ENCODE measurements at places on chromosomes 5 and 9. TPM values are rescaled to one million over a fixed set of nuclear protein-coding genes. Genes with fewer than 3 reads are reported as not detected.

PRELID2 gene
- total RNA-seq: 3.1 TPM

DNA sequence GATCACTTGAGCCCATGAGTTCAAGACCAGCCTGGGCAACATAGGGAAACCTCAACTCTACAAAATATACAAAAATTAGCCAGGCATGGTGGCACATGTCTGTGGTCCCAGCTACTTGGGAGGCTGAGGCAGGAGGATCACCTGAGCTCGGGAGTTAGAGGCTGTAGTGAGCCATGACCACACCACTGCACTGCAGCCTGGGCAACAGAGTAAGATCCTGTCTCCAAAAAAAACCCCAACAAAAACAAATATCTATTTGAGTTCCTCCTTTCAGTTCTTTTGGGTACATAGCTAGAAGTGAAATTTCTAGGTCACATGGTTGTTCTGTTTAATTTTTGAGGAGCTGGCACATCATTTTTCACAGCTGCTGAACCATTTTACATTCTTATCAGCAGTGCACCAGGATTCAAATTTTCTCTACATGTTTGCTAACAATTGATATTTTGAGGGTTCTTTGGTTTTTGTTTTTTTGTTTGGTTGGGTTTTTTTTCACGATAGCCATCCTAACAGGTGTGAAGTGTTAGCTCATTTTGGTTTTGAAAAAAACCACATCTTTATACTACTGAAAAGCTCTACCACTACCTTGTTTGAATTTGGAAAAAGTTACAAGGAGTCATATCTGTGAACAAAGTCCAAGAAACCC is 176.9 kb upstream of the SLC12A2 start:
- DNase-seq: peak; percentile 30

DNA sequence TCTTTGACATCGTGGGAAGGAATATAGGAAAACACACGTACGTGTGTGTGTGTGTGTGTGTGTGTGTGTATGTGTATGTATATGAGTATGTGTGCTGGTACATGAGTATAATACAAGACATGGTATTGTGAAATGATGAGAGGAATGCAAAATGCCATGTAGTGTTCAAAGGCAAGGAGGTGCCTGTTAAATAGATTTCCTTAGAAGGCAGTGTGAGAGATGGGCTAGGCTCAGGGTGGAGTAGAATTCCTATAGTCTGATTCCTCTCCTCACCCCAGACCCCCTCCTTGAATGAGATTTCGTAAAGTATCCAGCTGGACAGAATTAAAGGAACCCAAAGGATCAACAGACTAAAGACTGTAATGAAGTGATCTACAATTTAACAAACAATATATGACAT is 11.1 kb downstream of the GPR21 start:
- DNase-seq: no peak

TRPM3 gene
- not detected for total RNA-seq

DNA sequence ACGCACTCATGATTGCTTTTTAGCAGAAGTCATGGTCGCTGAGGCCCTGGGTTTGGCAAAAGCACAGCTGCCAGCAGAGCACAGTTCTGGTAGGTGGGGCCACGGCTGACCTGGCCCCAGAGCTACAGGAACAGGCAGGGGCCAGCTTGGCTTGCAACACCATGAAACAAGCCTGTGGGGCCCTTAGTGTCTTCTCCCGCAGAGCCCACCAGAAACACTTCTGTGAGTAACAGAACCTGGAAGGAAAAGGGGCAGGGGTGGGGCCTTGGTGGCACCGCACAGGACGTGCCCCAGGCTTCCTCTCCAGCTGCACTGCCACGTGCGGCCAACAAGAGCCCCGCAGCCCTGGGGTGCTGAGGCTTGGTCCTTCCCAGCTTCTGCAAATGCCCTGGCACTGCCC is 4.8 kb downstream of the ASB6 start:
- DNase-seq: no peak

LYRM7 gene
- total RNA-seq: 18.1 TPM

DNA sequence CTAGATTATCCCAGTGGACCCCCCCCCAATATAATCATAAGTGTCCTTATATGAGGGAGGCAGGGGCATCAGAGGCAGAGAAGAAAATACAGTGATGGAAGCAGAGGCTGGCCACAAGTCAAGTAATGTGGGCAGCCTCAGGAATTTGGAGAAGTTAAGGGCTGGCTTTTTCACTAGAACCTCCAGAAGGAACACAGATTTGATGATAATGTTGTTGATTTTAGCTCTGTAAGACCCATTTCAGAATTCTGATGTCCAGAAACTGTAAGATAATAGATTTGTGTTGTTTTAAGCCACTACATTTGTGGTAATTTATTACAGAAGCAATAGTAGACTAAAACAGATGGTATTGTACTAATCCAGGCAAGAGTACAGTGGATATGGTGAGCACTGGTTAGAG is 36.3 kb upstream of the LRRTM2 start:
- DNase-seq: no peak

STKLD1 gene
- 0.33 TPM for total RNA-seq

- no peak for DNase-seq
Observed at GRCh38 chr9:113931140-113931539, 55.0 kb downstream of the ZNF618 start.

DNA sequence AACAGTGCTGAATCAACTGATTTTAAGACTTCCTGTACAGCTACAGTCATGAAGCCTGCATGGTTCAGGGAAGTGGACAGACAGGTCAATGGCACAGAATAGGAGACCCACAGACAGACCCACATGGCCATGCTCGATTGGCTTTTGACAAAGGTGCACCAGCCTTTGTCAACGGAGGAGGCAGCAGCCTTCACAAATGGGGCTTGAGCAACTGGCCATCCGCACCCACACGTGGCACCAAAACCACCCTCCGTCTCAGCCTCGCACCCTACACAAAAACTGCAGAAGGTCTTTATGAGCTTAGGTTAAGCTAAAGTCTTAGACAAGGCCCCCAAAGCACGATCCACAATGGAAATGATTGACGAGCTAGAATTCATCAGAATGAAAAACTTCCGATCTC is 59.5 kb upstream of the UBAC1 start:
- no peak for DNase-seq

DNA sequence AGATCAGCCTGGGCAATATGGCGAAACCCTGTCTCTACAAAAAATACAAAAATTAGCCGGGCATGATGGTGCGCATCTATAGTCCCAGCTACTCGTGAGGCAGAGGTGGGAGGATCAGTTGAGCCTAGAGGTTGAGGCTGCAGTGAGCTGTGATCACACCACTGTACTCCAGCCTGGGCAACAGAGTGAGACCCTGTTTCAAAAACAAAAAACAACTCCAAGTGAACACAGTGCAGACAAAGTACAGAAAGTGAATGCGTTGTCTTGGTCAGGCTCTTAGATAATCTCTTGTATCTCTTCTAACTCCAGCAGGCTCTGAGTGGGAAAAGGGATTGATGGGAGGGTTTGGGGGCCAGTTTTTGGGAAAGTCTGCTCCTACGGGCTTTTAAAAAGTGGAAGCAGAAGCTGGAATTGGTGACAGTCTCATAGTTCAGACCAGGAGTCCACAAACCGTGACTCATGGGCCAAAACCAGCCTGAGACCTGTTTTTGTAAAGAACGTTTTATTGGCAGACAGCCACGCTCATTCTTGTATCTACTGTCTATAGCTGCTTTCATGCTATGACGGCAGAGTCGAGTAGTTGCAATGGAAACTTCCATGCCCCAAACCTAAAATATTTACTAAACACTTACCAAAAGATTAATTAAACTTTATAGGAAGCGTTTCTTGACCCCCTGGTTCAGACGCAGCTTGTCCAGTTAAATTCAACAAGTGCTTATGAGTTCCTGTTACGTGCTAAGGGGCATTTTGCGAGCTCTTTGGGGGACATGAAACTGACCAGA is 32.9 kb downstream of the NDST1 start:
- no peak for DNase-seq

DNA sequence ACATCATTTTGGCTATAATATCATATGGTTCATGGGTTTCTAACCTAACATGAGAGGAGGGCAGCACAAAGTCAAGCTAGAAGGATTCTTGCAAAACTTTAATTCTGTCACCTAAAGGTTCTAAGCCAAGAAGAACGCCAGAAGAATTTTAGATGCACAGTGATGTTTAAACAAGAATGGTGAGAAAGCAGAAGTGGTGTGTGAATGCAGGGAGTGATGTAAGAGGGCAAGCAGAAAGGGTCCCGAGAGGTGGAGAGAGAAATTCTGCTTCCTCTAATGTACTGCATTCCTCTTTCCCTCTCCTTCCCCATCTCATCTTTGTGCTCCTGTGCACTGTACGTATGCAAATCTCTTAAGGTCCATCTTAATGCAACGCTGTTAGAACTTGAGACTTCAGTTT is 2.1 kb upstream of the TRMO start:
- DNase-seq: no peak

DNA sequence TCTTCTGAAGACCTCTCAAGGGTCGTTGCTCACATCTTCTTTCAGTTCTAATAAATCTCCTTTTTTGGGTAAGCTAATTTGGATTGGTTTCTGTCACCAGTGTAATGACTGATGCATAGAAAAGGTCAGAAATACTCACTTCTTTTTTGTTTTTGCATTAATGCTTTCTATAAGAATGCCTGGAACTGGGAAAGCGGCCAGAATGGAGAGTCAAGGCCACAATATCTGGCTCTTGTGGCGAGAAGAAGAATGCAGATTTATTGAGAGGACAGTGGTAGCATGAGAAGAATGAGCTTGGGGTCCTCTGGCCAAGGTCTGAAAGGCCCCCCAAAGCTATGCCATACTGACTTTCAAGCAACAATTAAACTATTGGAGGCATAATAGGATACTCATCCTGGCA is 88.0 kb upstream of the SLC12A2 start:
- no peak for DNase-seq

- DNase-seq: no peak
Observed at GRCh38 chr9:95643619-95644018, 126.8 kb upstream of the PTCH1 start.

GRCh38 chr5:98308960-98309359 is 464.5 kb upstream of the RGMB start:
- no peak for DNase-seq

DNA sequence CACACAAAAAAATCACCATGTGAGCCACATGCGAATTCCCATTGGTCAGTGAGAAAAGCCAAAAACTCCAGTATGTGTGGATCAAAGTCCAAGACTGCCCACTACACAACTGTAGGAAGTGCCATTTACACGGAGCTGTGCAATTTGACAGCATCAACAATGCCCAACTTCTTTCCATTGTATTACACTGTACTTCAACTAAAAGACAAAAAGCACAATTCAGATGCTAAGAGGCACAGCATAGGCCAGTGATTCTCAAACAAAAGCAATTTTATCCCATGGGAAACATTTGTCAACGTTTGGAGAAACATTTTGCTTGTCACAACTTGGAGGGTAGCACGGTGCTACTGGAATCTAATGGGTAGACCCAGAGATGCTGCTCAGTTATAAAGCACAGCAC is 39.8 kb downstream of the IARS1 start:
- DNase-seq: no peak

GRCh38 chr5:40073927-40074326 is 605.8 kb upstream of the PTGER4 start:
- no peak for DNase-seq

Data from activated CD4-positive, alpha-beta T cell treated with anti-CD3 and anti-CD28 coated beads, Interleukin-2, amount 10 ng/mL, durations not matched to agents 24 days and 14 days (primary cell).